ENCODE measurements at places on chromosomes 12 and 14.
A peak's percentile ranks its signal among the peaks of the same experiment; 100 is the strongest.

GRCh38 chr12:13380297-13380696, 183.8 kb downstream of the EMP1 start:
- DNase-seq, result no peak

DNA sequence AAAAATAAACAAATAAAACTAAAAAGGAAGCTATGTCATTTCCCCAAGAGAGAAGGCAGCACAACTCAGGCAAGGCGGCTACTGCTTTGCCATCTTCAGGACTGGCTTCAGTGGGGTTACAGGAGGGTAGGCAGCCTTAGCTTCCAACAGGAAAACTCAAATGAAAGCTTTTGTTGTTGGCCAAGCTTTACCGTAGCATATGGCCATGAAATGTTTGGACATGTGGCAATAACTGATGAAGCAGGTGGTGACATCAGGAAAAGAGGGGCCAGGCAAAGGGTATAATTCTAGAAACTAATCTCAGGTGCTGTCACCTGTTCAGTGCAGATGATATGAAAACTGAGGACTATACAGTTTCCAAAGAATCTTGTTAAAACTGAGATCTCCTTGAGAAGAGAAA, 22.8 kb upstream of the NPFF start:
- no peak for DNase-seq

- DNase-seq, result no peak
Measured at GRCh38 chr14:64510825-64511671, 6.5 kb downstream of the ZBTB1 start.

GRCh38 chr14:94659901-94660300, 47.7 kb downstream of the SERPINA3 start:
- DNase-seq, result no peak

DNA sequence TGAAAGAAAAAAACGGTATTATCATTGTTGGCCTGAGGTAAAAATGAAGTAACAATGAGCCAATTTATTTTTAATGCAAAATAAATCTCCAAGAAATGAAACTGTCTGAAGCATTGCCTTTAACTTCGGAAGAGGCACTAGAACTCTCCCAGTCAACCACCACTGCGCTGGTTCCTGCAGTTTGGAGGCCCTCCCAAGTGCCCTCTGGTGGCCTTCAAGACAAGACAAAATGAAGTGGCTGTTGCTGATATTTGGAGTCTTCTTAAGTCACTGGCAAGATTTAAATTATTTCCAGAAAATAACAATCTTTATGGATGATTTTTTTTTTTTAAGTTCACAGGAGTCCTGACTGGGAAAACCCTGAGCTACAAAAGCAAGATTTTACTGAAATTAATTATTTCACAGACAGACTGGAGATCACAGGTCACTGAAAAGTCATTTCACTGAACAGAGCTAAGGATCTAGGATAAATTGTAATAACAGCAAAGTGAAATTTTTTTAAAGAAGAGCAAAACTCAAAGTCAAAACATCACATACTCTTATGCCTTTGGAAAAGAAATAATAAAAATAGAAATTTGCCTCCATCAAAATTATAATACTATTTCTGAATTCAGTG, 58.2 kb downstream of the DICER1 start:
- DNase-seq, result no peak

DNA sequence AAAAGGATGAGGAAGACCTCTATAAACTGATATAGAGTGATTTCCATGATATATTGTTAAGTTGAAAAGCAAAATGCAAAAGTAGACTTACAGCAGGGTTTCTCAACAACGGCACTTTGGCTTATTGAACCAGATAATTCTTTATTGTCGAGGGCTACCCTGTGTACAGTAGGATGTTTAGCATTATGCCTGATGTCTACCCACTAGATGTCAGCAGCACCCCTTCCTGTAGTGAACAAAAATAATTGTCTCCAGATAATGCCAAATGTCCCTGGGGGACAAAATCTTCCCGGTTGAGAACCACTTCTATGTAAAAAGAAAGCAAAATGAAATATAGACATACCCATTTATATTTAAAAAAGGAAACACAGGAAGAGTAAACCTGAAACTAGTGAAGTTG, 32.4 kb downstream of the ABCD2 start:
- peak; percentile 1 for DNase-seq

DNA sequence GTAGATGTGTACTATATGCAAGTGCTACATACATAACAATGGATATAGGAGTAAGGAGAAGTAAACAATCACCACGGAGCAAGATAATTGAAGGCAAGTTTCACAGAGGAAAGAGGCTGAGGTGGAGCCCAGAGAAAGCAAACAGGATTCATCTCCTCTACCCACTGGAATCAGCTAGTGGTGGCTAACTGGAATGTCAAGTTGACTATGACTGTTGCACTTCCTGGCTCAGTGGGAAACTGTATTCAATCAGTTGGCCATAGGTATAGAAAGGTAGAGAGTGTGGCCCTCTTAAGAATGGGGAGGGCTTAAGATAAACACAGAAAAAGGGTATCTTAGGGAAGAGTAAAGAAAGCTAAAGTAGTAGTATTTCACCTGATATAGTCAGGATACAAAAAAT, 62.4 kb downstream of the MAP4K5 start:
- DNase-seq, result no peak

GRCh38 chr12:6092784-6093722, 31.4 kb downstream of the VWF start:
- DNase-seq, result no peak

DNA sequence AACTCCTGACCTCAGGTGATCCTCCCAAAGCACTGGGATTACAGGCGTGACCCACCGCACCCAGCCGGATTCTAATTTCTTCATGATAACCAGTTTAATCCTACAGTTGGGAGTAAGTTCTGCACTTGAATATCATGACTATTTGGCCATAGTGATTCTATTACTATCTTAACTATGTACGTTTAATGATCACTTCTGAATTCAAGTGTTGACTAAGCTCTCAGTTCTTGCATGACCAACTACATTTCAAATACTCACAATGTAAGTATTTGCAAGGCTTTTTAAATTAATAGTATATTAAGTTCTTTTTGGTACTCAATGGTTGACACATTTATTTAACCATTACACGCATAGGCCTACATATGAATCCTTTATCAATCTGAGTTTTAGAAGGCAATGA, 17.4 kb upstream of the VPS33A start:
- no peak for DNase-seq

Data from stimulated activated CD4-positive, alpha-beta T cell treated with anti-CD3 and anti-CD28 coated beads, TNF-alpha, amount 100 ng/mL, for 4 hours (primary cell).